RWPE1 (cell line): ENCODE measurements at places on chromosomes 13 and 19.

DNA sequence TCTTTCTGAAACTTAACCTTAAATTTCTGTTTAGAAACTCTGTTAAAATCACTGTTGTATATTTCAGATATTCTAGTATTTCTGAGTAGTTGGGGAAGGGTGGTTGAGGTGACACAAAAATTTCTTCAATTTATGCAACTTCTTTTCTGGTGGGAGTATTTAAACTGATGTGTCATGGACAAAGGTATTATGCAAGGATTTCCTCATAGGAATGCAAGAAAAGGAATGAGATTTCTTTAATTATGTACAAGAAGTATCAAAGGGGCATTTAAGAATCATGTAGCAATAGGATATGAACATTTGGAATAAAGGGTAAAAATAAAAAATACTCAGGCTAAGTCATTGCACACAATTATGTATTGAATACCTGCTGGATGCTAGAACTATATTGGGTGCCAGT, 575.8 kb upstream of the KLF12 start:
- no peak for DNase-seq

- DNase-seq, result no peak
Observed at GRCh38 chr13:30908416-30908980, 2.4 kb downstream of the MEDAG start.

GRCh38 chr13:112756967-112757758, 67.3 kb downstream of the ATP11A start:
- DNase-seq, result no peak

DNA sequence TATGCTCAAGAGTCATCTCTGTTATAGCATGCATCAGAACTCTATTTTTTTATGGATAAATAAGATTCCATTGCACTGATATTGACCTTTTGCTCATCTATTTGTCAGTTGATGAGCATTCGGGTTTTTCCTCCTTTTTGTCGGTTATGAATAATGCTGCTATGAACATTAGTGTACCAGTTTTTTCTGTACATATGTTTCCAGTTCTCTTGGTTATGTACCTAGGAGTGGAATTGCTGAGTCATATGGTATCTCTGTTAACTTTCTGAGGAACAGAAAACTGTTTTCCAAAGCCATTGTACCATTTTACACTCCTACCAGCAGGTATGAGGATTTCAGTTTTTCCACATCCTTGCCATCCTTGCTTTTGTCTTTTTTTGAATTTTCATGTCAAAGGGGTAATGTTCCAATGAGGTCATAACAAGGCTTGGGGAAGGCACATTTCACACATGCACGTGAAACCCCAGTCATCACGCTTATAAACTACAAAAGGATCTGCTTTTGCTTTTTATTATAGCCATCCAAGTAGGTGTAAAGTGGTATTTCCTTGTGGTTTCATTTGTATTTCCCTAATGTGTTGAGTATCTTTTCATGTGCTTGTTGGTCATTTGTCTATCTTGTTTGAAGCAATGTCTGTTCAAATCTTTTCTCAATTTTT, 14.6 kb downstream of the KBTBD7 start:
- DNase-seq, result no peak

DNA sequence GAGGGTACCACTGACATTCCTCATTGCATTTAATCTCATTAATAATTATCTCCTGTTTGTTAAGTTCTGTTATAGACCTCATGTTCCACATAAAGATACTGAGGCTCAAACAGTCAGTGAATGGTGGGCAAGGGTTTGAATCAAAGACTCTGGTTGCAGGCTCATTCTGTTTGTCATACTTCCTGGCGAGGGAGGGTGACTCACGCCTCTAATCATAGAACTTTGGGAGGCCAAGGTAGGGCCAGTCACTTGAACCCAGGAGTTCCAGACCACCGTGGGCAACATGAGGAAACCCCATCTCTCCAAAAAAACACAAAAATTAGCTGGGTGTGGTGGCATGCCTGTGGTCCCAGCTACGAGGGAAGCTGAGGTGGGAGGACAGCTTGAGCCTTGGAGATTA, 220.7 kb upstream of the MIR17HG start:
- no peak for DNase-seq

DNA sequence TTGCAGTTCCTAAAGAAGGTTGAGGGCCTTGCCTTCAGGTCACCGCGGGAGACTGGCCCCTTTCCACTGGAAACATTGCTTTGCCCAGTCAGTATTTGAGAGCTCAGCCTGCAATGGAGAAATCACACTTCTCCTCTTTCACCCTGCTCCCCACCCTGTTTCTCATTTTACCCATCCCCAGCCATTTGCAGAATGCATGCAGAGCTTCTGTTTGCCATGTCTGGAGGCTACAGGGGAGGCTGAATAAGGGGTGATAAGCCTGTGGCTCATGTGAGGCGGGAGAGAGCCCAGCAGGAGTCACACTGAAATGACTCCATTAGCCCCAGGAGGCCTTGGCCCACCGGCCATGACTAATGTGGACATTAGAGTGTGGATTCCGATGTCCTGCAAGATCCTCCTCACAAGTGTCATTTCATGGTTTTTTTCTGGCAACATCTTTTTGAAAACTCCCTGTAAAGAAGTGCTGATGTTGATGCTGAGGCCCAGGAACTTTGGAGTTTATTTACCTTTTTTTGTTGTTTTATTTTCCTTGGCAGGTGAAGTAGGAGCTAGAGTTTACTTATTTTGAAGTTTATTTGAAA, 6.3 kb downstream of the SPINT2 start:
- no peak for DNase-seq

GRCh38 chr19:2722541-2723344, 1.6 kb upstream of the DIRAS1 start:
- DNase-seq, result peak; percentile 66

DNA sequence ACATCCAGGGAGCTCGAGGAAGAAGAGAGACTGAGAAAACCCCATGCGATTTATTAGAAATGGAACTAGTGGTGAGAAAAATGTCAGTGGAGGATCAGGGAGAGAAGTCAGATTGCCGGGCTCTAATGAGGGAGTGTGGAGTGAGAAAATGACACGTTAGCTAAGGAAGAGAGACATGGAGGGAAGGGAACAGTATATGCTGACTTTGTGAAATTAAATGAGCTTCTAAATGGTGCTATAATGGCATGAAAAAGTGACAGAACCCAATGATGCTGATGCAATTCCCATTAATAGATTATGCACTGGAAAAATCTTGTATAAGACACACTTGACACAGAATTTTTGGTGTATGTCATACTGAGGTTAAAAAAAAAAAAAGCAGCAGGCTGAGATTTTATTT, 112.6 kb downstream of the HSPH1 start:
- DNase-seq, result no peak

GRCh38 chr13:72537395-72537780, 190.0 kb downstream of the MZT1 start:
- DNase-seq, result no peak

DNA sequence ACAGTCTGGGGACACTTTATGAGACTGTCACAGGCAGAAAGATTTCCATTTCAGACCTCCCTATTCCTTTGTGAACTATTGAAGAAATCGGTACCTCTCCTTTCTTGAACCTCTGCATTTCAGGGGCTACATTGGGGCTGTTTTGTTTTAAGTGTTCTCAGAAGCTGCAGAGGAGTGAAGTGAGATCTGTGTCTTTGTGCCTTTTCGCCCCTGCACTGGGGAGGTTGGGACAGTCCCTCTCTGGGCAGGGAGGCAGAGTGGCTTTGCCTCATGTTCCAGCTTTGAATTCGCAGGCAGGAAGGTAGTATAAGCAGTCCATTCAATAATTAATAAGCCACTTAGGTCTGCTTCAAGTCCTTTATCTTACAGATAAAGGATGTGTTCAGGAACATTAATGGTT, 9.5 kb upstream of the AMER2 start:
- no peak for DNase-seq

DNA sequence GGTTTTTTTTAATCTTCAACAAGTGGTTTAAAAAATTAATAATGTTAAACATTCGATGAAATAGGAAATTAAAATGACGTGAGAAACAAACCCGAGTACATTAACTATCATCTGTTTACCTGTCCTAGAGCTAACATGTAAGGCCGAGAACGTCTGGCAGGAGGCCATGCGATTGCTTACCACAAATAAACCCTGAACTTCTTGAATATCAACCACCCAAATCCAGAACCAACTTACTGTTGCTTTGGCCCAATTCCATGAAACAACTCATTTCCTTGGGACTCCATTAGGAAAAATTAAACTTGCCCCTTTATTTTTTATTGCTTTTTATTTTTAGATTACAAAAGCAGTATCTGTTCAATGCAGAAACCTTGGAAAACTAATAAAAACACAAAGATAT, 228.9 kb upstream of the IRS2 start:
- peak; percentile 38 for DNase-seq

GRCh38 chr13:103895835-103896531, 829.8 kb upstream of the SLC10A2 start:
- no peak for DNase-seq

- peak; percentile 40 for DNase-seq
Observed at GRCh38 chr13:75762076-75762937, 126.2 kb downstream of the LMO7 start.

DNA sequence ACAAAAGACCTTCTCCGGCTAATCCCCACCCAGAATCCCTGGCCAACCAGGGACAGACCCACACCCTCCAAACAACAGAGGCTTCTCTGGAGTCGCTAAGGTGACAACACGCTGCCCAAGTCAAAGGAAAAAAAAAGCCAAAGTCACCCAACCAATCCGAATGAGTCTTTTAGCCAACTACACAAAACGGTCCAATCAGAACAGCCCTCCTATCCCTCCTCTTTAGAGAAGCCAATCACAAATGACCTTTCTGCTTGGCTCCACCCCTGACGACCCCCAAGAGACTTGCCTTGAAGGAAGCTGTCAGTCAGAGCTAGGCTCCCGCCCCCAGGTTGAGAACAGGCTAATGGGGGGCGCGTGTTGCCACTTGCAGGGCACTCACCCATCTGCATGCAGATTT, 6.6 kb upstream of the FBXW9 start:
- peak; percentile 75 for DNase-seq

DNA sequence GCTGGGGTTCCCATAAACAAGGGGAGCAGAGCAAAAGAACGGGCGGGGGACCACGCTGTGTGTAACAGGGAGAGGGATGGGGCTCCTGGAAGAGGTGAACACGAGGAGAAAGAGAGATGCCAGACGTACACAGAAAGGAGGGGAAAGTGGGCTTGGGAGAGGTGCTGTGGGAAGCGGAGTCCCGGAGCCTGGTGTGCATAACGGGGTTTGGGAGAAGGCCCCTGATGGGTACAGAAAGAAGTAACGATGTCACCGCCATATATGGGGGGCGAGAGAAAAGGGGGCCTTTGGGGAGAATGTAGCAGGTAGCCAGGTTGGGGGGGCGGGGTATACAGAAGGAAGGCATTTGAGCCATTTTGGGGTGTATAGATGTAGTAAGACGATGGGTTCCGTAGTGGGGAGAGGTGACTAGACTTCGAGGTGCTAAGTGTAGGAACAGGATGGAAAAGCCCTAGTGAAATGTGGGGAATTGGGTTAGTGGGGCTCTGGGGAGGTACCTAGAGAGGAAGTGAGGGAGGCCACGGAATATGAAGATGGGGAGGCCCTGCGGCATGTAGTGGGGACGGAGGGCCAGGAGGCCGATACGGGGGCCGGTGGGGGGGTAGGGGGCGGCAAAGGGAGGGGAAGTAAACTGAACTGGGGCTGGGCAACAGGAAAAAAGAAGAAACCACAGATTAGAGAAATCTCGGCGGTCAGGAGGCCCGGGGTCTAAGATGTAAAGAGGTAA, 787 bp downstream of the ZNF580 start:
- DNase-seq, result no peak

GRCh38 chr19:1764729-1765128, 11.4 kb downstream of the ONECUT3 start:
- DNase-seq, result no peak

DNA sequence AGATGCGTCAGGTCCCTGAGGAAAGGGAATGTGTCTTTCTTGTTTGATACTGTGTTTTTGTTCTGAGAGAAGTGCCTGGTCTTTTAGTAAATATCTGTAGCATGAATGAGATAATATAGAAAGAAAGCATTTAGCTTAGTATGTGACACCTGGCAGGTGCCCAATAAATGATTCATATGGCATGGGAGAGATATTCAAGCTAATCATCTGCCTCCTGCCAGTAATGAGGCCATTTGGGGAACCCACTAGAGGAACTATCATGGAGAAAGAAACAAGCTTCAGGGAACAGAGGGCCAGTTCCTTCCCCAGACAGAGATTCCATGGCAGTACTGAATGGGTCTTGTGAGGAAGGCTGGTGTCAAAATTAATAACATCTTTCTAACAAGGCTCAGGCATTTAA, 603.9 kb downstream of the DCT start:
- DNase-seq, result no peak

GRCh38 chr13:113129921-113130750, 7.5 kb downstream of the F10 start:
- no peak for DNase-seq

DNA sequence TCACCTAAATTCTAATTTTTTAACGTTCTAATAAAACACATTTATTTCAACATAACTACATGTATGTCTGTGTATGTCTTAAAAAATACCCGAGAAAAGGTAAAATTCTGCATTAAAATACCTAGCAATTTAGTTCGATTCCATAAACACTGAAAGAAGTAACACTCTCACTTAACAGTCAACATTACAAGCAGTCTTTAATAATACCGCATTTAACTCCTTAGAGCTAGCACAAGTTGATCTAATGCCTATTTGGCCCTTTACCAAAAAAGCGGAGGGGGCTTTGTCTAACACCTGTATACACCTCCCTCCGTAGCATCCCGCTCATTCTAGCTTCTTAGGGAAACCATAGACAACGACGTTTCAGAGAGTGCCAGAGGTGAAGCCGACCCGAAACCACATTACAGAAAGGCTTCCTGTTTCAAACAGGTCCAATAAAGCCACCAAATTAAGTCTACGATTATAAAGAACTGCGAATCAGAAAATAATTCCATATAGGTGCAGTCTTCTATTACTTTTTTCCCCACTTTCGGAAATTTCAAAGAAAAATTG, 1.2 kb downstream of the SPART start:
- DNase-seq, result peak; percentile 21

GRCh38 chr13:67990868-67991267, 760.7 kb upstream of the PCDH9 start:
- DNase-seq, result no peak

DNA sequence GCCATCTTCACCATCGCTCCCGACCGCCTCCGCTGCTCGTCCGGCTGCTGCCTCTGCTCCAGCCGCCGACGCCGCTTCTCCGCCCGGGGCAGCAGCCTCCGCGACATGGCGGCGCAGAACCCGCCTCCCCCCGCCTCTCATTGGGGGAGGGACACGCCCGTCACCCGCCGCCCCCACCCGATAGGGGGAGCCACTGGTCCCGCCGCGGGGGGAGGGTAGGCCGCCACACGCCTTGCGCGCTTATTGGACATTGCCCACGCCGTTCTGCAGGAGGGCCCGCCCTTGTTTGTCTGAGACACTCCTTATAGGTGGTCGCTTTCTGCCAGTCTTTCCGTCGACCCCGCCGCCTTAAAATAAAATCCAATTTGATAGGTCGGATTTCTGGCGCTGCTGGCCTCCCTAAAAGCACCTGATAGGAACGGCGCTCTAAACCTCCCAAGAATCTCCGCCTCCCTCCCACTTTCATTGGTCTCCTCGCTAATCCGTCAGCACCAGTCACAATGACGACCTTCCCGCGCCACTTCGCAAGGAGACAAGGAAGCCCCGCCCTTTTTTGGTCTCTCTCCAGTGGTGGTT, at the start of gene HNRNPL:
TSS of gene HNRNPL (minus strand) at position 127 of the 576 bp plus-strand sequence. CDS start at position 107, 20 bp downstream.
- DNase-seq, result peak; percentile 99
